ENCODE measurements at places on chromosomes 12 and 14. TPM values are rescaled to one million over a fixed set of nuclear protein-coding genes. Genes with fewer than 3 reads are reported as not detected.

Gene SMARCD1
- total RNA-seq = 75.2 TPM

Gene KRT74
- total RNA-seq = not detected

Gene PMCH
- total RNA-seq = 1.6 TPM

Gene MSI1
- not detected for total RNA-seq

Gene LRRIQ1
- not detected for total RNA-seq

Gene RHEBL1
- 6.0 TPM for total RNA-seq

Gene VCPKMT
- total RNA-seq = 30.0 TPM

Gene TOMM20L
- not detected for total RNA-seq

Gene DDHD1
- total RNA-seq = 81.7 TPM

Gene FGF23
- total RNA-seq = not detected

Gene RD3L
- not detected for total RNA-seq

Gene KCNMB4
- 1.8 TPM for total RNA-seq

Gene SLC4A8
- total RNA-seq = 3.5 TPM

Gene NPFF
- not detected for total RNA-seq

Gene CACNB3
- total RNA-seq = 9.1 TPM

Gene SPATS2
- total RNA-seq = 5.5 TPM

Gene LRTM2
- not detected for total RNA-seq

Gene AQP6
- not detected for total RNA-seq

Gene PRPH
- total RNA-seq = not detected

Gene RNFT2
- total RNA-seq = 9.7 TPM

Gene SPX
- total RNA-seq = 0.76 TPM

All from CD4-positive, CD25-positive, alpha-beta regulatory T cell (primary cell).